ENCODE measurements at places on chromosomes 6 and 20. TPM values are rescaled to one million over a fixed set of nuclear protein-coding genes. Genes with fewer than 3 reads are reported as not detected.

GRCh38 chr20:3208786-3209256 lies 477 bp upstream of the ITPA start:
- DNase-seq = no peak

COL11A2 gene
- total RNA-seq = 1.3 TPM

GRCh38 chr20:59103573-59103972 lies 60.0 kb upstream of the ZNF831 start:
- DNase-seq = no peak

- no peak for DNase-seq
Measured at GRCh38 chr20:29430531-29430930, 1826.9 kb upstream of the DEFB115 start.

LAMA2 gene
- 1.7 TPM for total RNA-seq

DNA sequence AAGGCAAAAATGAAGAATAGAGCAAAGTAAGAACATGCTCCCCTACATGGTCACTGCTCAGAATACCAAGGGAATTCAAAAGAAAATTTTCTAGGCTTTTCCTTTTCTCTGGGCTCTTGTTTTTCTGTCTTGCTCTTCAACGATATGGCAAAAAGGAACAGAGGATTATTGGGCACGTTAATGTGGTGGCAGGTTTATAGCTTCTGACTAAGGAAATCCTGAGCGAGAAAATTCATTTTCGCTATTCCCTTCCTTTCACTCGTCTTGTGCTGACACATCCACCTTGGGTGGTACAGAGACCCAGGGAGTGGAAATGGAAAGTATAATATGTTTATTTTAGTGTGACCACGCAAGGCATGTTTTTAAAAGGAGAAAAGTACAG lies 132.8 kb downstream of the TRIM27 start:
- DNase-seq = no peak

DNA sequence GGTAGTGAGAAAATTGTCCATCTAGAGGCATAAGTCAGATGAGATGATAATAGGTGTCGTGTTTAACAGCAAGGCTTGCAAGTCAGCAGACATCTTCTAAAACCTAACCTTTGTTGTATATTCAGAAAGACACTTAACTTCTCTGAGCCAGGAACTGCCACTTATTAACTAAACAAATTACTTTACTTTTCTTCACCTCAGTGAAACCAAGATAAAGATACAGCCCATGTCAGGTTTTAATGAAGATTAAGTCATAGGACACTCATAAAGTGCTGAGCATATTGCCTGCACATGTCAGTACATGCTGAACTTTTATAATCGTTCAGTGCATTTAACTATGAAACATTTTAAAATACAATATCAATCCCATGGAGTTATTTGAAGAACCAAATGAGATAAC lies 286.8 kb downstream of the NKAIN2 start:
- no peak for DNase-seq

DNA sequence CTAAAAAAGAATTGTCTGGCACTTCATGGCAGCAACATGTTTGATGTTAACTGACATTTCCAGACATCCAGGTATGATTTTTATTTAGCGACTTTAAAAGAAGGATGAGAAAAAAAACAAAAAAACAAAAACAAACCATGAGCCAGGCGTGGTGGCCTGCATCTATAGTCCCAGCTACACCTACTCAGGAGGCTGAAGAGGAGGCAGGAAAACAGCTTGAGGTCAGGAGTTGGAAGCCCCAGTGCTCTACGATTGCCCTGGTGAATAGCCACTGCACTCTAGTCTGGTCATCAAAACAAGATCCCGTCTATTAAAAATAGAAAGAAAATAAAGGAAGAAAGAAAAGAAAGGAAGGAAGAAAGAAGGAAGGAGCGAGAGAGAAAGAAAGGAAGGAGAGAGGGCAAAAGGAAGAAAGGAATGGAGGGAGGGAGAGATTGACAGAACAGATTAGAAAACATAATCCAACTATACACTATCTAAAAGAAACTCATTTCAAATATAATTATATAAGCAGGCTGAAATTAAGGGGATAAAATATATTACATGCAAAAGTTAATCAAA lies 141.6 kb downstream of the TRIM27 start:
- no peak for DNase-seq

DNA sequence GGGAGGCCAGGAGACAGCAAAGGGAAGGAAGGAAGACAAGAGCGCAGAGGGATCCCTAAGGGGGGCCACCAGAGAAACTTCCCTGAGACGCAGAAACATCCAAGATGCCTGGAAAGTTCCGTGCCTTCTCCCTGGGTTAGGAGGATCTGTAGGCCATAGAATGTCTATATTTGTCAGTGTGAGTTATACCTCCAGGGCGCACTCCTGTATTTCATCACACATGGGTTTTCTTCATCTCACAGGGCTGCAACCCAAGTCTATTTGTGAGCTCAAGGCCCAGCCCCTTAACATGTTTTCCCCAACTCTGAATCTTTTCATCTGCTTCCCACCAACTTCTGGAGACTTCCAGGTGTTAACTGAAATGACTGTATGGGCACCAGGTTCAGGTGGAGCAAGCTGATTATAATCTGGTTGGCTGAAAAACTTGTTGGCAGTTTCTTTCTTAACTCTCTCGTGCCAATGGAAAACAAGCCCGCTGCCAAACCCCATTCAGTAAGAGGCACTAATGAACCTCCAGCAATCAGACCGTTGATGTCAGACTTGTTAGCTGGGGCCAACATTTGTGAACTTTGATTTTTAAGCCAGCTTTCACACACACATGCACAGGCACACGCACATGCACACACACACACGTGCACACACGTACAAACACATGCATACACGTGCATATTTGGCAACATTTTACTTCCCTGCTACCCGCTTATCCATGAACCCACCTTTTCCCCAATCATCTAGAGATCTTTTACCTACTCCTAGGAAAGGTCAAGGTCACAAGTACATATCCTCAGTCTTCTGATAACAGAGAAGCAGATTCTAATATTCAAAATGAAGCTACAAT lies 247.5 kb upstream of the GMDS start:
- no peak for DNase-seq

- peak; percentile 86 for DNase-seq
Measured at GRCh38 chr6:154510144-154510905, at the start of gene CNKSR3. TSS of gene CNKSR3 (minus strand) at chr6:154510685. CDS start at chr6:154510114, 571 bp downstream.

DNA sequence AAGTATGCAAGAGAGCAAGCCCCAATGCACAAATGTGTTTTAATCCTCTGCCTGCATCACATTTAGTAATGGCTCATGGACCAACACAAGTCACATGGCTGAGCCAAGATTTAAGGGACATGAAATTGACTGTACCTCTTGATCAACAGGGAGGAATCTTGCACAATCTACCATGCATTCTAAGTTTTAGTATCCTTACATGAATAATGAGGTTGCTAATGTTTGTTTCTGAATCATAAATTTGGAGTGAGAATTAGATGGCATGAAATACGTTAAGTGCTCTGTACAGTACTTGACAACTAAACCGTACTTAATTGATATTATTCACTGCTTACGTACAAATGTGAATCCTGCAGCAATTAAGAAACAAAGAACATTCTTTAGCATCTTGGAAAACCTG lies 553.8 kb upstream of the JAG1 start:
- no peak for DNase-seq

- DNase-seq = peak; percentile 67
Measured at GRCh38 chr6:37171201-37171969, 1.4 kb downstream of the PIM1 start.
